ENCODE measurements at places on chromosomes 12 and 14.

- DNase-seq = no peak
Observed at GRCh38 chr14:95502381-95502950, 14.0 kb downstream of the SYNE3 start.

DNA sequence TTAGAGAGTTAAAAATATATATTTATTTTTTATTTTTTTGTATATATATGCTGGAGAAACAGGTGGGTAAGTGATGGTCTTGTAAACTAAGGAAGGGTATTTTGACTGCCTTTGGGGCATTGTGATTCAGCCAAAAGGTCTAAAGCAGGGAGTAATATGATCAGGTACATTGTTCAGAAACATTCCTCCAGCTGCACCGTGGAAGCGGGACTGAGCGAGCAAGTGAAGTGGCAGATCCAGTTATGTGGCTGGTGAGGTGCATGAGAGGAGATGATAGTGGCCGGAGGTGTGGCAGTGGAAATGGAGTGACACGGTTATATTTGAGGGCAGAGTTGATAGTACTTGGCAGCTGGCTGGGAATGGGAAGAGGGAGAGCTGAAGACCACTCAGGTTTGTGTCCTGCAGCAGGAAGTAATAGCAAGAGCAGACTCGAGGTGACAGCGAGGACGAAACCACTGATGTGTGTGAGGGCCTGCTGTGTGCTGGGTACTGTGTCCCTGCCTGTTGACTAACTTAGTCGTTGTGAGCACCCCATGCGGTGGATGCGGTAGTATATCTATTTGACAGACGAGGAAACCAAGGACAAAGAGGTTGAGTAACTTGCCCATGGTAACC is 39.2 kb downstream of the EID3 start:
- DNase-seq = no peak

DNA sequence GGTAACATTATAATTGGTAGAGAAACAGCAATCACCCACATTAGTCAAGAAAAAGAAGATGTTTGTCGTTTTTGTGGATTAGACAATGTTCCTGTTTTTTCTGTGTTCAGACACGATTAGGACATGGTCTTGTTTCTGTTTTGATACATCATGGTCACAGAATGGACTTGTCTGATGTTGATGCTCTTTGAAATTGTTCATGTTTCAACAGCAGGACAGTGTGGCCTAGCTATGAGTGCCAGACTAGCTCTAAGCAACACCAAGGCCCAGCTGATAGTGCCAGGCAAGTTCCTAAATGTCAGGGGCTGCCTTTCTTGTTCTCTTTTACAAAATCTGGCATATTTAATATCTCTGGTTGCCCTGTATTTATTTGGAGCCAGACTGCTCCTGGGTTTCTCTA is 40.9 kb upstream of the TOMM20L start:
- no peak for DNase-seq

GRCh38 chr12:116384175-116384574 is 106.7 kb upstream of the MED13L start:
- DNase-seq = no peak

- DNase-seq = no peak
Observed at GRCh38 chr12:130200445-130200844, 38.2 kb downstream of the FZD10 start.

DNA sequence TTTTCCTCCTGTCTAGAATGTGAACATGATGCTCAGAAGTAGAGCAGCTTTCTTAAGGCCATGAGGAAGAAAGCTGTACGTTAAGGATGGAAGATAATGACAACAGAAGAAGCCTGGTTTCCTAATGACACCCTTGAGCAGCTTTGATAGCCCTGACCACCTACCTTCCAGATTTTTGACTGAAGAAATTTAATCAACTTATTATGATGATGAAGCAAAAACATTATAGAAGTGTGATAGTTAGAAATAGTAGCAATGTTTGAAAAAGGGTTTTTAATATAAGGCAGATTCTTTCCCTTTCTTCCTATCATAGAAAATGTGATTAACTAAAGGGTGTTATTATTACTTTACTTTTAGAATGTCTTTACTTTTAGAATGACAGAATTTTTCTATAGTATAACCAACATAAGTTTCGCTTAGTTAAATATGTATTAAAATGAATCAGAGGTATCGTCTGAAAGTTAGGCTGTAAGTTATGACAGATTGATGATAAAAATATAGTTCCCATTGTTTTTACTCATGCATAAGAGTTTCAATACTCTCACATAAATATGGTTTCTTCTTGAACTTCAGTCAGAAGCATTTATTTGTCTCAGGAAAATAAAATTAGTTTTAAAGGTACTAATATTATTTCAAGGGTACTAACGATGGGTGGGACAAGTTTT is 50.1 kb upstream of the PPFIA2 start:
- DNase-seq = no peak

DNA sequence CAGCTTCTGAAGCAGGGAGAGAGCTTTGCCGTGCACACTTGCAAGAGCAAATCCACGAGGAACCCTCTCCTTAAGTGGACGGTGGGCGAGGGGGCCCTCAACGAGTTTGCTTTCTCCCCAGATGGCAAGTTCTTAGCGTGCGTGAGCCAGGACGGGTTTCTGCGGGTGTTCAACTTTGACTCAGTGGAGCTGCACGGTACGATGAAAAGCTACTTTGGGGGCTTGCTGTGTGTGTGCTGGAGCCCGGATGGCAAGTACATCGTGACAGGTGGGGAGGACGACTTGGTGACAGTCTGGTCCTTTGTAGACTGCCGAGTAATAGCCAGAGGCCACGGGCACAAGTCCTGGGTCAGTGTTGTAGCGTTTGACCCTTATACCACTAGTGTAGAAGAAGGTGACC is 69.0 kb downstream of the WDR20 start:
- DNase-seq = no peak

Data from glutamatergic neuron (in vitro differentiated cells).